AG04449 (cell line): ENCODE measurements at places on chromosomes 16 and 17.

DNA sequence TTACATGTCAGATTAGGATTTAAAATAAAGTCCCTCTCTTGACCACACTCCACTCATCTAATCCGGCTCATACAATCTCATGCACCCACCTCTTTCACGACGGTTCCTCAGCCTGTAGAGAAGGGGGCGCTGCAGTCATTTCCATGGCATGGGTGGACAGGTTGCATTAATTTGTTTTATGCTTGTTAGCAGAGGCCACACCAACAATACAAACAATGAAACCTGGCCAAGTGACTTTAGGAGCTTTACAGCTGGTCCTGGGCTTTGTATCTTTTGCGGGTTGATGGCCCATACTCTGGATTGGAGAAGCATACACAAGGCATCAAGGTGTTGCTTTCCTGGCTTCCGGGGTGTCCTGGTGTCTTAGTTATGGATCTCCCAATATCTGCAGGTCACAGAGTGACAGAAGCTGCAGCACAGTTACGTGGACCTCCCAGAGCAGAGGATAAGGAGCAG, 9.7 kb upstream of the SNF8 start:
- DNase-seq = no peak

DNA sequence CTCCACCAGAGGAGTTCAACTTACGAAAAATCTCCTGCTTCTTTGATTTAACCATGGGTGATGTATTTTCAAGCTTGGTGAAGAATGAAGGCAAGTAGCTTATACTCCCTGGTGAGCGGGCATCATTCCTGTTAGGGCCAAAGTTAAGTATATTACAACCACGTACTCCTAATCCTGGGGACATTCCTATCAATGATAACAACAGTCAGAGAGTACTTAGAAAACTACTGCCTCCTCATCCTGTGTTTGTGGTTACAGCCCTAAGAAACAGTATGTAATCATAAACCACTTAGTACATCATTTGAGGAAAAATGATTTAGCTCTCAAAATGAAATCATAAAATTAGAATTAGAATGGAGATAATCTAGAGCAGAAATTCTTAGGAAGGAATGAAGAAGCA, 47.3 kb downstream of the TTC19 start:
- DNase-seq = no peak

DNA sequence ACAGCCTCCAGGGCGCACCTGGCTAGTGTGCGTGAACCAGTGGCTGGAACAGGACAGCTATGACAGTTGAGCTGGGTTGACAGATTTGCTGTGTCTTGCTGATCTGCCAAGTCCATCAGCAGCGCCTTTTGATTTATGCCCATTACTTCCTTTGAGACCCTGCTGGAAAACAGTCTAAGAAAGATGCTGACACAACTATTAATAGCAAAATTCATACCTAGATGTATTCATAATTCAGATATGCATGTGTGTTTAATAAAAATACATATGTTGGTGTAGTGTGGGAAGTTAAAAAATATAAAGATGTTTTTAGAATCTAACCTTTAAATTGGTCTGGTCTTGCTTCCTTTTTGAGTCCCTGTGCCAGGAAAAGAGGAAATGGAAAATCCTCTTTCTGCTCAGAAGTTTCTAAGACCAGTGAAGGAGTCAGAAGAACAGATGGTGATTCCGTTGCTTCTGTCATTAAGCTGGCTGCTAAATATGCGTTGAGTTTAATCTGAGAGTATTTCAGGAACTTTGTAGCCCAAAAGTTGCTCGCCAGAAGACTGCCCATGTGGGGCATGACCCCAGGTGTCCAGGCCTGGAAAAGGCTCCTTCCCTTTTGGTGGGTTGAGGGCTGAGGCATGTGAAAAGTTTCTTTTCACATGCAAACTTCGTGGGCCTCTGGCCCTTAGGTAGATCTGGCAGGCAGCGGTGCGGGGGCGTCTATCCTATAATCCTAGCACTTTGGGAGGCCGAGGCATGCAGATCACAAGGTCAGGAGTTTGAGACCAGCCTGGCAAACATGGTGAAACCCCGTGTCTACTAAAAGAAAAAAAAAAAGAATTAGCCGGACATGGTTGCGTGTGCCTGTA, 40.0 kb upstream of the ENDOV start:
- DNase-seq = no peak

- no peak for DNase-seq
Measured at GRCh38 chr16:72085002-72085401, 8.4 kb downstream of the TXNL4B start.

GRCh38 chr17:19494961-19495806, 38.5 kb upstream of the SLC47A1 start:
- DNase-seq = no peak

DNA sequence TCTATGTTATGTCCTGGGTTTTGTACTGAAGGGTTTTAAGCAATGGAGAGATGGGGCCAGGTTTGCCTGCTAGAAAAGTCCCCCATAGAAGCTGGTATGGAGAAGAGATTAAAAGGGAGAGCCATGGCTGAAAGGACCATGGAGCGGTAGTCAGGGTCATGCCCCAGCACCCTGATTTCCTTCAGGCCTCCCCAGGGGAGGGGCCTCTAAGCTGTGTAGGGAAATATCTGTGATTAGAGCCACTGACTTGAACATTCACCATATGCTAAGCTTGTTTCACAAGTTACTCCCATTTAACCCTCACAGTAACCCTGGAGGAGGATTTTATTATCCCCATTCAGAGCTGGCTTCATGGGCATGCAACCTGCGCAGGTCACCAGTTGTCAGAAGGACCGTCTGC, 3.8 kb upstream of the ATP2A3 start:
- DNase-seq = no peak

DNA sequence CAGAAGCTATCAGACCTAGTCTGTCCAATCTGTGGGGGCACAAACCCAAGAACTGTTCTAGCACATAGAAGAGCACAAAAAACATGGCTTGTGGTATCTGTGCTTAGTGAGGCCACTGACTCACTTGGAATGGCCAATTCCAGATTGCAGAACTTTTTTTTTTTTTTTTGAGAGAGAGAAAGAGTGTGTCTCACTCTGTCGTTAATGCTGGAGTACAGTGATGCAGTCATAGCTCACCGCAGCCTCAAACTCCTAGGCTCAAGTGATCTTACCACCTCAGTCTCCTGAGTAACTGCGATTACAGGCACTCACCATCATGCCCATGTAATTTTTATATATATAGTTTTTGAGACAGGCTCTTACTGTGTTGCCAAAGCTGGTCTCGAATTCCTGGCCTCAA, 77.2 kb upstream of the CLEC3A start:
- DNase-seq = no peak

- no peak for DNase-seq
Measured at GRCh38 chr17:81727324-81728031, 15.4 kb downstream of the SLC25A10 start.

GRCh38 chr17:42354956-42355843, 33.0 kb downstream of the STAT3 start:
- DNase-seq = peak; percentile 50

- DNase-seq = no peak
Measured at GRCh38 chr16:674968-675883, at the start of gene RHBDL1. TSS of gene RHBDL1 (plus strand) at chr16:675671. CDS start at chr16:675791, 120 bp downstream.

DNA sequence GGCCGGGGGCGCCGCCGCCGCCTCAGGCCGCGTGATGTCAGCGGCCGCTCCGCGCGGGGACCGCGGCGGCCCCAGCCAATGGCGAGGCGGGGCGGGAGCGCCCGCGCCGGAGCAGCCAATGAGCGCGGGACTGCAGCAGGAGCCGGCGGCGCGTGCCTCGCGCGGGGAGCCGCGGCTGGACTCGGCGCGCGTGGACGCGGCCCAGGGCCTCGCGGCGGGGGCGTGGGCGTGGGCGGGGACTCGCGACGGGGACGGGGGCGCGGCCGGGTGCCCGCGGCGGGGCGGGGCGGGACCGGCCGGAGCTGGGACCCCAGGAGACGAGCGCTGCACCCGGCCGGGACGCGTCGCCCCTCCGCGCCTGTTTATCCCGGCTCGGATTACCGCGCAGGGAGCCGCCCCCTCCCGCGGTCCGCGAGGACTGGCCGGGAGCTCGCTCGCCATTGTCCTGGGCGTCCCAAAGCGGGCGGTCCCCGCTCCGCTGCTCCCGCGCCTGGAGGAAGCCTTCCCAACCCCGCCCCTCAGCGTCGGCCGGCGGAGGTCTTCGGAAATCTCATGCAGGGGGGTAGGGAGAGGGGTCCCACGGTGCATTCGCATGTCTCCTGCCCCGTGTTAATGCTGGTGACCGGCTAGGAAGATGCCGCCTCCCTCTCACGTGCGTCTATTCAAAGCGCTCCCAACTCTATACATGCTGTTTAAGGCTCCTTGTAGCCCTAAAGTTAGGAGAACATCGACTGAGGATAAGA, at the start of gene RNF157:
TSS of gene RNF157 (minus strand) at position 33 of the 743 bp plus-strand sequence. CDS start 253 bp downstream, outside the sequence.
- DNase-seq = no peak

DNA sequence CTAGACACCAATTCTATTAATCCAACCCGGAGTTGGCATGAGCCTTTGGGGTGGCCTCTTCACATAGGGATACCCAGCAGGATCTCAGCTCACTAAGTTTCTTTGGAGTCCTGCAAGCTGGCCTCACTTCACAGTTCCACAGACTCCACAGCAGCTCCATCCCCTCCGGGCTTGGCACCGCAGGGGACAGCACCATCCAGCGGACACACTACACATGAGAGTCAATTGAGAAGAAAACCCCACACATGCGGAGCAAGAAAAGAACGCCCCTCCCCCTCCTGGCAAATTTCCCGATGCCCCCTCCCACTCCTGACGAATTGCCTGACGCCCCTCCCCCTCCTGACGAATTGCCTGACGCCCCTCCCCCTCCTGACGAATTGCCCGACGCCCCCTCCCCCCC, 31.1 kb downstream of the KLHDC4 start:
- no peak for DNase-seq

DNA sequence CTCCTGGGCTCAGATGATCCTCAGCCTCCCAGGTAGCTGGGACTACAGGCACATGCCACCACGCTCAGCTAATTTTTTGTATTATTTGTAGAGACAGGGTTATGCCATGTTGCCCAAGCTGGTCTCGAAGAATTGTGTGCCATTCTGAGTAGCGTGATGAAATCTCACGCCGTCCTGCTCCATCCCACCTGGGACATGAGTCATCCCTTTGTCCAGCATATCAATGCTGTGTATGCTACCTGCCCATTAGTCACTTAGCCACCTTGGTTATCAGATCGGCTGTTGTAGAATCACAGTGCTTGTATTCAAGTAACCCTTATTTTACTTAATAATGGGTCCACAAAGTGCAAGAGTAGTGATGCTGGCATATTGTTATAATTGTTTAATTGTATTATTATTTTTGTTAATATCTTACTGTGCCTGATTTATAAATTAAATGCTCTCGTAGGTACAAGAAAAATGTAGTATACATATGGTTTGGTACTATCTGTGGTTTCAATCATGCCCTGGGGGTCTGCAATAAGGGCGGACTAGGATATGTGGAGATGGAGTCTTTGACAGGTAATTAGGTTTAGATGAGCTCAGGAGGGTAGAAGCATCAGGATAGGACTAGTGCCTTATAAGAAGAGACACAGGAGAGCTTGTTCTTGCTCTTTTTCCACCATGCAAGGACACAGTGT, 26.6 kb upstream of the SLC13A2 start:
- DNase-seq = no peak

DNA sequence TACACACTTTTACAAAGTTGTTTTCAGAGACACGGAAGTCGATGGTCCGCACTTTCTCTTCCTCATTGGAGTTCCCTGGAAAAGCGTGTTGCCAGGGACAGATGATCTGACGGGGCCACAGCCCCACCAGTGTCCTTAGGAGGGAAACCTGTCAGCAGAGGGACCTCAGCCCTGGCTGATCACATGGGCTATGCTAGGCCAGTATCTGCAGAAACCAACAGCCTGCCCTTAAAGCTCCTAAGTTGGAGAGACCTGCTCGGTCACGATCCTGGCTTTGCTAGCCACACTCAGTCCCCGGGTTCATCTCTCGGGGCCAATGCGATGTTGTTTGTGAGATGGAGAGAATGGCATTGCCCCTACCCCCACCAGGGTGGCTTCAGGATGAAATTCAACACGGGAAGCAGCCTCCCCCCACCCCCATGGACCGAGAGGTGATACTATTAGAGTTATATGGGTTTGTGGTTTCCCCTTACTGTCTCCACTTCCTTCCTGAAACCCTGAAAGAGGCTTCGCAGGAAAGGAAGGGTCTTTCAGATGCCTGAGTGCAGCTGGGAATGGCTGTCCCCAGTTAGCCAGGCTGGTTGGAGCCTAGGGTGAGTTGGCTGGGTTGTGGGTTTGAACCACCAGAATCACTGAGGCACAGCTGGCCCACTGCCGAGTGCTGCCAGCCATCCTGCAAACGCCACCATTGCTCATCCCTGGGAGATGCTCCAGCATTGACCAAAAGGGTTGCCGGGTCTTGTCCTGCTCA, 16.6 kb downstream of the RMI2 start:
- DNase-seq = no peak
